ENCODE measurements at places on chromosomes 2 and 18. TPM values are rescaled to one million over a fixed set of nuclear protein-coding genes. Genes with fewer than 3 reads are reported as not detected.
A peak's percentile ranks its signal among the peaks of the same experiment; 100 is the strongest.

DYNAP gene
- total RNA-seq: not detected

DNA sequence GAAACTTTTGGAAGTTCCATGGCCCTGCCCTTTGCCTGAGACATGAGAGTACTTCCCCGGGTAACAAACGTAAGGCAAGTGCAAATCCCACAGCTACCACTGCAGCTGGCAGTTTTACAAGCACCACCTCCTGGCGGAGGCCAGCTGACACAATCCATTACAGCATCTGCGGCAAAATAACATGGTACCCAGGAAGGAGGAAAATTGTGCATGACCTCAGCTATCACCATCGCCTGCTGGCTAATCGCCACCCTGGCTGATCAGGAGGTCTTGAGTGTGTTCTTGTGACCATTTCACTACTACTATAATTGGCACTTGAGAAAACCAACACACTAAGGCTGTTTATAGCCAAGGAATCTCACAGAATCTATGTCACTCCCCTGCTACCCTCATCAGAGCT is 71.7 kb upstream of the SERPINE2 start:
- DNase-seq: no peak

HOXD4 gene
- total RNA-seq: 13.7 TPM

SGO2 gene
- total RNA-seq: 20.5 TPM

PAX8 gene
- total RNA-seq: 0.22 TPM

- DNase-seq: no peak
Measured at GRCh38 chr18:25349926-25350487, 2.0 kb downstream of the ZNF521 start.

LCT gene
- 0.07 TPM for total RNA-seq

- peak; percentile 44 for DNase-seq
Measured at GRCh38 chr2:24359129-24360049, 947 bp downstream of the ITSN2 start.

DNA sequence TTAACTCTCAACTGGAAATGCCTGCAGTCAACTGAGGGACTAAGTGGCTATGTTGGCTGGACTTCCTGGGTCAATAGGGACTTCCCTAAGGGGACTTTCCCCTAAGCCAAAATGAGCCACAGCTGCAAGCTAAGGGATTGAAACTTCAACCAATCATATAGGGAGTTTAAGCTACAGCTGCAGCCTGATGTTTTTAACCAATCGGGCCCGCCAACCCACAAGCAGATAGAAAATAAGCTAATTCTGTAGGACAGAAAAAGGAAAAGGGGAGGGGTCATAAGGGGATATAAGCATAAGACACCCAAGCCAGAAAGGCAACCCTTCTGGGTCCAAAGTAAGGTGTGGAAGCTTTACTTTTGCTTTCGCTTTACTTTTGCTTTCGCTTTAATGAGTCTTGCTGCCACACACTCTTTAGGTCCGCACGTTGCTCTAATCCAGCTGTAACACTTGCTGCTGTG is 927.5 kb downstream of the ERBB4 start:
- no peak for DNase-seq

CREB1 gene
- 71.1 TPM for total RNA-seq

DNA sequence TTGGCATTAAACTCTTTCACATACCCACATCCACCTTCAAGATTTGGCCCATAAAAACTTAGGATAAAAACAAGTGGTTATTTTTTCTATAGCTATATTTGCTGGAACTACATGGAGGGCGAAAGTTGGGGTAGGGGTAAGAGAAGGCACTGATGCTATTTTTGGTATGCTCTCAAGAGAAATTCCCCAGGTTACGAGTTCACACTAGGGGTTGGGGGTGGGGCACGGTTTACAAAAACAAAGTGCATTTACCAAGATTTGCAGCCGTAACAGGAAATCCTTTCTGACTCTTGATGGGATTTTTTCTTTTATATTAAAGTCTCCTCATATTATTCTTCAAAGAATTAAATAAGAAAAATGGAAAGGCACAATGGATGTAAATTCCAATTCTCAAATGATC is 6.8 kb downstream of the SERPINE2 start:
- no peak for DNase-seq

- no peak for DNase-seq
Measured at GRCh38 chr2:186827411-186827810, 21.6 kb downstream of the ZSWIM2 start.

GRCh38 chr2:138964418-138964817 is 184.2 kb upstream of the NXPH2 start:
- DNase-seq: no peak

GRCh38 chr18:79404567-79404910 is 8.8 kb downstream of the NFATC1 start:
- DNase-seq: no peak

DNA sequence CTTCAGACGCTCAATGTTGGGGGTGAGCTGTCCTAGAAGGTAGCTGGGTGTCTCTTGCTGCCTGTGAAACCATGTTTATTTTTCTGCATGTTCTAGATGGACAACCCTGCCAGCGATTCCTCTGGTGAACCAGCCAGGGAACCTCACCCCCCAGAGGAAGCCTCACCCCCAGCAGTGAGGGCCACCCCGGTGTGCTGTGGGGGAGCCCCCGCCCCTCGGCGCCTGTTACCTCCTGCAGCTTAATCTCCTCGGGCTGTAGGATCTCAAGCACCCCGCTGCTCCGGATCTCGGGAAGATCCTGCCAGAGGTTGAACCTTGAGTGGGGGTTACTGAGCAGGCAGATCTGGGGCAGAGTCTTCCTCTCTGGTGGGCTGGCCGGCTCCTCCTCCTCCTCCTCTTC is 50.0 kb downstream of the SNORC start:
- no peak for DNase-seq

Data from endothelial cell of umbilical vein (primary cell).